ENCODE measurements at places on chromosomes 2 and 18.

- DNase-seq = no peak
Observed at GRCh38 chr2:18245375-18245774, 315.1 kb downstream of the RDH14 start.

DNA sequence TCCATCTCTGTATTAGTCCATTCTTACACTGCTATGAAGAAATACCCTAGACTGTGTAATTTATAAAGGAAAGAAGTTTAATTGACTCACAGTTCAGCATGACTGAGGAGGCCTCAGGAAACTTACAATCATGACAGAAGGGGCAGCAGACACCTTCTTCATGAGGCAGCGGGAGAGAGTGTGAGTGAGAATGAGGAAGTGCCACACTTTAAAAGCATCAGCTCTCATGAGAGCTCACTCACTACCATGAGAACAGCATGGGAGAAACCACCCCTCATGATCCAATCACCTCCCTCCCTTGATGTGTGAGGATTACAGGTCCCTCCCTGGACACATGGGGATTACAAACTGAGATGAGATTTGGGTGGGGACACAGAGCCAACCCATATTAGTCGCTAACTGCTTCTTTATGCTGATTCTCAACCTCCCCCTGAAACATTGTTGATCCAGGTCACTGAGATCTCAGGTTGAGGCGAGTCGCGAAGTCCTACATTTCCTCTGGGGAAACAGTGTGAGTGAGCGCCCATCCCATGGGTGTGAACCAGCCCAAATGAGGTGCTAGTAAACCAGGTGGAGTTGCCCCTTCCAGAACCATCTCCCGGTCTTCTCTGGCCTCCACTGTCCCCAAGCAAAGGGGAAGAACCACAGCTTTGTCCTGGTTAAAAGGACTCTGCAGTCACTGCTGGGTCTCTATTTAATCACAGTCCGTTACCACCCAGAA, 123.8 kb downstream of the CAPN13 start:
- no peak for DNase-seq

- no peak for DNase-seq
Observed at GRCh38 chr2:104889960-104890684, 36.2 kb downstream of the POU3F3 start.

- DNase-seq = no peak
Observed at GRCh38 chr2:119520696-119521432, 3.4 kb downstream of the SCTR start.

DNA sequence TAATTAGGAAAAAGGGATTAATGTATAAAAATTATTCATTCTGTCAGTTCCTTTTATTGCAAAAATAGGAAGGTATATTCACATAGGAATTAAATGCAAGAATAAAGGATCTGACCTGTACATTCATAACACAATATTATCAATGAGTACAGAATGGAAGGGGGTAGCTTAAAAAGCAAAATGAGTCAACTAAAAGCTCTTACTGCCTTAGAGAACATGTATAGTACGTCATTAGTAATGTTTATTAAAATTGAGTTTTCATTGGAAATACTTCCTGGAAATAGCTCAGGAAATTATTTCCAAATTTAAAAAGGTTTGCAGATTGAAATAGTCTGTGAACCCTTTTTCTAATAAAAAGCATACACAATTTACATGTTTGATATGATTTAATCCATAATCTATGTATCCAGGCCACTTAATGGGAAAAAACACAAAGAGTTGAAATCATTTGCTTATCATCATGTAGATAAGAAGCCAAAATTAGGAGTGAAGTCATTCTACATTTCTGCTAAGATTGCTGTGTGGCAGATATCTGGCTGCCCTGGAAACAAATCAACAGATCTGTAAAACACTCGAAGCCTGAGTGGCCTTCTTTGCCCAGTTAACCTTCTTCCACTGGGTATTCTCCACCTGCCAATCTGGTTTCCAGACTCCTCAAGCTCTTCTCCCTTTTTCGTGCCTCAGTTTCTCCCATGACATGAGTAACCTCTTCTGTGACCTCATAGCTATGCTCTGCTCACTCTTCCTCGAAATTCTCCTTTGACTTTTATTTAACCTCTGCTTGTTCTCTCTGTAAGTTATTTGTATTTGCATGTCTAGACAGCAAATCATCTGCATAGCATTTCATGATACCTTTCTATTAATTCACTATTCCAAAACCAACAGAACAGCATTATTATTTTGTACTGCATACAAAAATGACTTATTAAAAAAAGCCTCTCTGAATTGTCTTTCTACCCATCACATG, 181.2 kb upstream of the REV1 start:
- DNase-seq = no peak

DNA sequence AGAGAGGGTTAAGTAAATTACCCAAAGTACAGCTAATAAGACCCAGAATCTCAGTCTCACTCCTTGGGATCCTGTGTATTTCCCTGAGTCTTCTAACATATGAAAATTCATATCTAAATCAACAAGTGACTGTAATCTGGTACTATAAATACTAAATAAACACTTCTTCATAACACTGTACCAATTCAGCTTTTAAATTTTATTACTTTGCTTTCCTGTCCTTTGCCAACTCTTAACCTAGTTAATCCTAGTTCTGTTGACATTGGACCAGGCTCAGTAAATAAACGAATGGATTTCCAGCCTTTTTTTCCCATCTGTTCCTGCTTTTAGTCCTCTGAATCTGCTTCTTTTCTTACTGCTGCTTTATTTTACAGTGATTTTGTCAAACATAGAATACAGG, 13.8 kb downstream of the MRPL35 start:
- DNase-seq = no peak

DNA sequence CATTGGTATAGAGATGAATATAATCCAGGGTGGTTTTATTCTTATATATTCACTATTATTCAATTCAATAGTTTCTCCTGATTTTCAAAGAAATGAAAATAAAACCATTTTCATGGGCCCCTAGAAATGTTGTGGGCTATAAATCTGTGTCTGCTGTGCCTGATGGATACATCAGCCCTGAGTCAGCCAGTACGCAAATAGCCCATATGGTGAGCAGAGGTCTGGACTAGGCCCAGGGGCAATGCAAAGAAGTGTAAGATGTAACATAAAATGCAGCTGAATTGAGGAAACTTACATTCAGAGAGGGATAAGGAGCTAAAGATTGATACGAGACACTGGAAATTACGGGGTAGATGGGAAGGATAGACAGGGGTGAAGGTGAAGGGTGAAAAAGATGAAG, 122.5 kb downstream of the MAIP1 start:
- DNase-seq = no peak

DNA sequence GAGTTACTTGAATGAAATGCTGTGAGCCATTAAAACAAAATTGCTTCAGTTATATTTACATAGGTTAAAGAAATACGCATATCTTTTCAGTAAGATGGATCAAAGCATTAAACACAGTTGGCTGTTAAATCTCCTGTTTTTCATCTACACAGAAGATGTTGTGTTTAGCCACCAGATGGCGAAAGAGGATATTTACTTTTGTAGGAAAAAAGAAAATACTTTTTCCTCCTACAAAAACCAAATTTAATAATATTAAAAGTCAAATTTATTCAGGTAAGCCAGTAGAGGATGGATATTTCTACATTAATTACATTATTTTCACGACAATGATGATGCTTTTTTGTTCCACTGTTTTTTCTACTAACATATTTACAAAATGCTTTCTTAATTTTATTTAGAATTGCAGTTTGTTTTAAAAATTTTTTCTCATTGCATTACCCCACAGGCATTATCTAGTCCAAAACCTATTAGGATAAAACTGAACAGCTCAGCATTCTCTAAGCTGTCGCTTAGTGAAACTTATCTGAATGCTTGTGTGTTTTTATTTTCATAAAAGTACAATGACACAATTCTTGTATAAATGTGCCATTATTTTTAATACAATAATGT, 173.7 kb downstream of the ASXL3 start:
- no peak for DNase-seq

DNA sequence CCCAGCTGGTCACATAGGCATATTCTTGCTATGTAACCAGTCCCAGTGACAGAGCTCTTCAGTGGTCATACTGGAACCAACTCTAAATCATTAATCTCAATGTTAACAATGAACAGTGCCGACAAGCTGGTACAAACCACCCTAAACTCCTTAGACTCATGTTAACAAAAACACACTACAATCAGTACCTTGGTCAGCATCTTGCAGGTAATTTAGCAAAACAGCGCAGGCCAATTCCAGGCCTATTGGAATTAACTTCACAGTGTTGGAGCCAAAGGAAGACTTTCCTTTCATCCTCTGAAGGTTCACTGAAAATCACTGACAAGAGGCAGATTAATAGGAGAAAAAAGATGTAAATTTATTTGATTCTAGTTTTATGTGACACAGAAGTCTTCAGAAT, 396.4 kb downstream of the PIK3C3 start:
- no peak for DNase-seq

GRCh38 chr2:173264603-173265366, 89.9 kb upstream of the CDCA7 start:
- no peak for DNase-seq
